ENCODE measurements at places on chromosomes 16 and 17. TPM values are rescaled to one million over a fixed set of nuclear protein-coding genes. Genes with fewer than 3 reads are reported as not detected.

DNA sequence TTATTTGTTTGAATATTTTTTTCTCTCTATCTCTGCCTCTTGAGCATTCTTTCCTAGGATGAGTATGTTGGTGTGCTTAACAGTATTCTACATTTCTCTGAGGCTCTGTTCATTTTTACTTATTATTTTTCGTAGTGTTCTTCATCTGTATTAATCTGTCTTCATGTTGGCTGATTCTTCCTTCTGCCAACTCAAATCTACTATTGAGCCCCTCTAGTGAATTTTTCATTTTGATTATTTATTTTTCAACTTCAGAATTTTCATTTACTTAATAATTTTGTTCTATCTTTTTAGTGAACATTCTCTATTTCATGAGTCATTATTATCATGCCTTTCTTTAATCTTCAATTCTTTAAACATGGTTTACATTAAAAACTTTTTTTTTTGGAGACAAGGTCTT, 3.2 kb upstream of the ST6GALNAC1 start:
- DNase-seq, result no peak

The GPRC5B gene
- 140 TPM for total RNA-seq

DNA sequence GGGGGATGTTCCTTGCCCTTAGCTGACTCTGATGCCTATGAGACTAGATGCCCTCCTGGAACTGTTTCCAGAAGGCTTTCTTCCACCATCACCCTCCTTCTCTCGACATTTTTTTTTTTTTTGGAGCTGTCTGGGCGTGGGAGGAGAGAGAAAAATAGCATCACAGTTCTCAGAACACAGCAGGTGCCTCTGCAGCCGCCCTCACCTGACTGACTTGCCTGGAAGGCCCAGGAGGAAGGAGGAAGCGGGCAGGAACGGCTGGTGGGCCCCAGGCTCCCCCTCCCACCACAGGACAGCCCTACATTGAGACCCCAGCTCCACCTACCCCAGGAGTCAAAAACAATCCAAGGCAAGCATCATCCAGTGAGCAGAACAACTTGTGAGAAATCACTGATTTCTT, 20.3 kb upstream of the CACNG5 start:
- DNase-seq, result no peak

The GLP2R gene
- 0.15 TPM for total RNA-seq

The KCNH6 gene
- 18.6 TPM for total RNA-seq

DNA sequence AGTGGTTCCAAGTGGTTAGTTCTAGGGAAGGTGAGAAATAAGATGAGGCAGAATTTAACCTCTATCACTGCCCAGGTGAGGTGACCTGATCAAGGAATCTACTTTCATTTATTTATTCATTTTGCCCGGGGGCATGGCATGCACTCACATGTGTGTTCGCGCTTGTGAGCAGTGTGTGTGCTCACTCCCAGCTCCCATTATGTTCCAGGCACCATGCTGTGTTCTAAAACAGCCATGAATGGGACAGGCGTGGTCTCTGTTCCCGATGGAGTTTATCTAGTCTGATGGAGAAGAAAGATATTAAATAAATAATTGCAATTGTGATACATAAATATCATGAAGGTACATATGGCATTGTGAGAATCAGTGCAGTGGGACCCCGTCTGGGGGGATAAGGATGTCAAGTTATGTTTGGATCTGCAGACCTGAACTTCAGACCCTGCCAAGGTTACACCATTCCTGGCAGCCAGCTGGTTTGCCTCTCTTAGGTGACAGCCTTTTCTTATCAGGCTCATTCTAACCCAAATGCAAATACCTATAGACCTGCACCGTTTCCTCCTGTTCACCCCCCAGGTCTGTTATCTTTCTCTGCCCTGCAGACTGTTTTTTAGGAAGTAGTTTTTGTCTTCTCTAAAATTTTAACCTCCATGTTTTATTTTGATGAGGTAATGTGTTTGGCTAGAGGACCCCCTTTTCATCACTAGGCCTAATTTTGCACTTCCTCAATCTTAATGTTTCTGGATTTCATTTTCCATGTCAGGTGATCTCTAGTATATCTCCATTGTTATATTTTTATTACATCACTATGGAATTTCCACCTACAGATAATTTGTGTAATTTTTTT, 11.8 kb downstream of the CYB5B start:
- DNase-seq, result no peak

Measured in endothelial cell (in vitro differentiated cells).